ENCODE measurements at places on chromosomes 12 and 14. TPM values are rescaled to one million over a fixed set of nuclear protein-coding genes. Genes with fewer than 3 reads are reported as not detected.

Gene STON2
- total RNA-seq: 30.2 TPM

Gene NXPH4
- total RNA-seq: 0.33 TPM

Gene LTBP2
- 34.7 TPM for total RNA-seq

DNA sequence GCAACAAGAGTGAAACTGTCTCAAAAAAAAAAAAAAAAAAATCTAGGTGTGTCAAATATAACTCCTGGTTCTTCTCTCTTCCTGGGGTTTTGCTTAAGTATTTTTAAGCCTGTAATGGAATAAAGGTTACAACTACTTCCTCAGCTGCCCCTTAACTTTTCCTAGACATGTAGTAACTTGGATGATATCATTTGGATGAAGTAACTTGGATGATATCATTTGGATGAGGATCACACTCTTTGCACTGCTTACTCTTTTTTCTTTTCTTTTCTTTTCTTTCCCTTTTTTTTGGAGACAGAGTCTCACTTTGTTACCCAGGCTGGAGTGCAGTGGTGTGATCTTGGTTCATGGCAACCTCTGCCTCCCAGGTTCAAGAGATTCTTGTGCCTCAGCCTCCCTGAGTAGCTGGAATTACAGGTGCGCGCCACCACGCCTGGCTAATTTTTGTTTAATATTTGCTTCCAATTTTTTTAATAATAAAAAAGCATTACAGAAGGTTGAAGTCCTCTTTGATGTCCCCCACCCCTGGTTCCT, 775 bp upstream of the FAM186A start:
- DNase-seq: no peak

- no peak for DNase-seq
Measured at GRCh38 chr14:68934066-68934465, 45.0 kb downstream of the ACTN1 start.

DNA sequence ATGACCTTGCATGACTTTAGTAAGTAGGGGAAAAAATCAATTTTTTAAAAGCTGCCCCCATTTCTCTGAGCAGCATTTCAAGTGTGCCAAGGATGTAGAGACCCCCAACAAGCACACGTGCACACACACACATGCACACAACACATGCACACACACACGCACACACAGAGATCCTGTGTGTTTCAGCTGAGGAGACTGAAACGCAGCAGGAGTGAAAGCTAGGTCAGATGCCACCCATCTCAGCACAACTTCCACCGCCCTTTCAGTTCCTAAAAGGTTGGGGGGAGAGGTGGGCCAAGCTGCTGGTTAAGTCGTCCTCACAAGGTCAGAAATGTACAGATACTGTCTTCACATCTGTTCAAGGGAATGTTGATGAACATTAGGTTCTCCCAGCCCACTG, 13.9 kb downstream of the MYL2 start:
- no peak for DNase-seq

DNA sequence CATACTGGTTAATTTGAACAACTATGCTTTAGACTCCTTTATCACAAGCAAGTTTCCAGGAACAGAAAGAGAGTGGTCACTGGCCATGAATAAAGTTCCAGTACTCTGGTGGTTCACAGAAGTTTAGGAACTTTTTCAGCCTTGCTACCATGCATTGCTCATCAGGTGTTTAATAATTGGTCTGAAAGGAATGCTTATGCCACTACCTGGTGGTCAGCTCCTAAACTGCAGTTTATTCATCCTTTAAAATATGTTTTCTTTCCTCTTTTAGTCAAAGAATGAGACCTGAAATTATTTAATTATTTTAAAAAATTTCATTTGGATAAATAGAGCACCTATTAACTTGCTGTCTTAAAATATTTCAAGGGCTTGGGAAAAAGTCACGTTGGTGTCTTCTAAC, 260.1 kb upstream of the OR4E1 start:
- DNase-seq: no peak

DNA sequence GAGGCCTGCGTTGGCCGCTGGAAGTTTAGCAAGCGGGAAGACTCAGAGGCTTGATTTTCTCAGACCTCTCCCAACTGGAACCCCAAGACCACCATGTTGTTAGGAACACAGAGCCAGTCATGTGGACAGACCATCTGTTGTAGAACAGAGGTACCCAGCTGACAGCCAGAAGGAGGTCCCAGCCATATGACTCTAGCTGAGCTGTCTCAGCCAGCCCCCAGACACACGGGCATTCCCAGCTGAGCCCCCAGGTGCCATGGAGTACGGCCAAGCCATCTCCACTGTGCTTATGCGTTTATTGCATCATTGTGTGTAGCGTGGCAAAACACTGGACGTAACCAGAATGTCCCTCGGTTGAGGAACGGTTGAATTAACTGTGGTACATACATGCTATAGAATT, 421.9 kb downstream of the TMEM132D start:
- no peak for DNase-seq

- DNase-seq: no peak
Measured at GRCh38 chr12:188910-189621, 24.9 kb downstream of the SLC6A12 start.

DNA sequence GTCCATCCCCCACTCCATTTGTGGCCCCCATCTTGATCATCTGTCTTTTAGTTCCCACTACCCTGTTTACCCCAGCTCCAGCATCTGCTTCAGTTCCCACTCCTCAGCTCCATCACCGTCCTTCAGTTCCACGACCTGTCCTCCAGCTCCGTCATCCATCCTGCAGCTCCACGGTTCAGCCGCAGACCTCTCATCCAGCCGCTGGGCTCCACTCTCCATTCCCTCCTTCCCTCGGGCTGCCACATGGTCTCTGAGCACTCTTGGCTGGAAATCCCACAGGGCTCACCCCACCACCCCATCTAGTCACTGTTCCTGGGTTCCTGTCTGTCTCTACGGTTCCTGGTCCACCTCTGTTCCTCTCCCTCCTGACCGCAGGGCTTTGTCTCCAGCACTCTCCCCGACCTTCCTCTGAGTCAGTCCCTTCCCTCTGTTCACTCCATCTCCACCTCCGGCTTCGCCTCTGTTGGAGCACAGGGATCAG, 3.3 kb upstream of the P3H3 start:
- DNase-seq: no peak

DNA sequence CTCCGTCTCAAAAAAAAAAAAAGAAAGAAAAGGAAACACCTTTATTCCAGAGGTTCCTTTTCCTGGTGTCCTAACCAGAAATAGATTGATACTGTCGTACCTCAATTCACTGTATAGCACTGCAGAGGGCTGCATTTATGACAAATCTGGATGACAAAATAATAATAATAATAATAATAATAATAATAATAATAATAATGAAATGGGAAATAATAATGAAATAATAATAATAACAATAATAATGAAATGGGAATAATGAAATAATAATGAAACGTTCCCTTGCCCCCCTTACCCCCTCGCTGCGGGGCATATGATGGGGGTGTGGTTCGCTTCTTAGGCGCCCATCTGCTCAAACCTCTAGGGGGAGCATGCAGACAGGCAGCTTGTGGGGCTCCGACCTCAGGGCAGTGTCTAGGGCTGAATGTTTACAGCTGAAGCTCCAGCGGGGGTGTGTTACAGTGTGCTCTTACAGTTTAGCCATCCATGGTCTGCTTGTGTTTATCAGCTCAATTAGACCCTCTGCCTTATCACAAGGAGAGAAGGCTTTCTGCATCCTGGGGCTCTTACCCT, 1088.3 kb upstream of the SEL1L start:
- DNase-seq: no peak

- DNase-seq: peak; percentile 51
Measured at GRCh38 chr12:59084511-59085375, 164.4 kb upstream of the LRIG3 start.

DNA sequence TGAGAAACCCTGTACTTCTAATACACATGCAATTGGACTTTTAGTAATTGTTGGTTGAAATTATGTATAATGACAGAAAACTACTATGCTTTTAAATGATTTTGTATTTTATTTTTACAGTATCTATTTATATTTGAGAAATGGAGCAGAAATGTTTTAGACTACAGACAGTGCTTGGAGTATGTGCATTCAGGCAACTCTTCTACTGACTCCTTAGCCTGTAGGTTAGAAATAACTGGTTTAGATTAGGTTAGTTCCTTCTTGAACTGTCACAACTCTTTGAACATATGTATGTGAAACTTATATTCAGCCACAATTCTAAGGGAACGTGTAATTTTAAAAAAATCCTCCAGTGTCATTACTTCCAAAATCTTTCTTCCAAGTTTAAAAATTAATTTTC, 1.7 kb downstream of the FGFR1OP2 start:
- no peak for DNase-seq

- no peak for DNase-seq
Measured at GRCh38 chr12:72098622-72099021, 160.0 kb downstream of the TPH2 start.

- no peak for DNase-seq
Measured at GRCh38 chr14:58954901-58955861, 233.3 kb upstream of the DAAM1 start.

DNA sequence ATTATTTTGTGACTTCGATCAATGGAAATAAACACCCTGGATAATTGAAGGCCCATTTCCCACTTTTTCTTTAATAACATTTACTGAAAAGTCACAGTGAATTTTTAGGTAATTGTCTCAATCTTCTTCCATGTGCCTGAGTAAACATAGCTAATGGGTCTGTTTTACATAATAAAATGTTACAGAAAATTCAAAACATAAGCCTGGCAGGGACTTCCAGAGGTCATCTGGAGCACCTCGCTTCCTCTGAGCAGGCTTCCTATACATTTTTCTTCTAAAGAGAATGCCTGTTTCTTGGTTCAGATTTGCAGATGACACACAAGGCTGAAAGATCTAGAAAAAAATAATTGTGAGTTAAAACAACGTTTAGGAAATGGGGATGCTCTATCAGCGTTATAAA, 183.8 kb upstream of the PDE3A start:
- no peak for DNase-seq

DNA sequence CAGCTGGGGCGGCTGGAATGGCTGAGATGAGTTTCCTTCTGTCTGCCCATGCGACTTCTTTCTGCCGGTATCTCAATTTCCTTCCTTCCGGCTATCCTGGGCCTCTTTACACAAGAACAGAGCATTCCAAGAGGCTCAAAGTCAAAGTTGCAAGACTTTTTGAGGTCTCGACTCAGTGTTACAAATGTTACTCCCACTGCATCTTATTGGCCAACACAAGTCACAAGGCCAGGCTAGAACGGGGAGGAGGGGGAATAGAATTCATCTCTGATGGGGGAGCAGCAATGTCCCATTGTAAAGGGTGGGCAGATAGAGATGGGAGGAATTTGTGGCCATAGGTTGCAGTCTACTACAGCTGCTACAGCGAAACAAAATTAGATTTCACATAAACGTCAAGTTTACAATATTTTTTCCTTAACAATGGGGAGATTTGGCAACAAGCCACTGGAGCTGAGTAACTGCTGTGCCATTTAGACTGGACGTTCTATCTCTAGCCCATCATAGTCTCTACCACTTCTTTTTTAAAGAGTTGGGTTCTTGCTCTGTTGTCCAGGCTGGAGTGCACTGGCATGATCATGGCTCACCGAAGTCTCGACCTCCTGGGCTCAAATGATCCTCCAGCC, 9.5 kb upstream of the NYNRIN start:
- no peak for DNase-seq

DNA sequence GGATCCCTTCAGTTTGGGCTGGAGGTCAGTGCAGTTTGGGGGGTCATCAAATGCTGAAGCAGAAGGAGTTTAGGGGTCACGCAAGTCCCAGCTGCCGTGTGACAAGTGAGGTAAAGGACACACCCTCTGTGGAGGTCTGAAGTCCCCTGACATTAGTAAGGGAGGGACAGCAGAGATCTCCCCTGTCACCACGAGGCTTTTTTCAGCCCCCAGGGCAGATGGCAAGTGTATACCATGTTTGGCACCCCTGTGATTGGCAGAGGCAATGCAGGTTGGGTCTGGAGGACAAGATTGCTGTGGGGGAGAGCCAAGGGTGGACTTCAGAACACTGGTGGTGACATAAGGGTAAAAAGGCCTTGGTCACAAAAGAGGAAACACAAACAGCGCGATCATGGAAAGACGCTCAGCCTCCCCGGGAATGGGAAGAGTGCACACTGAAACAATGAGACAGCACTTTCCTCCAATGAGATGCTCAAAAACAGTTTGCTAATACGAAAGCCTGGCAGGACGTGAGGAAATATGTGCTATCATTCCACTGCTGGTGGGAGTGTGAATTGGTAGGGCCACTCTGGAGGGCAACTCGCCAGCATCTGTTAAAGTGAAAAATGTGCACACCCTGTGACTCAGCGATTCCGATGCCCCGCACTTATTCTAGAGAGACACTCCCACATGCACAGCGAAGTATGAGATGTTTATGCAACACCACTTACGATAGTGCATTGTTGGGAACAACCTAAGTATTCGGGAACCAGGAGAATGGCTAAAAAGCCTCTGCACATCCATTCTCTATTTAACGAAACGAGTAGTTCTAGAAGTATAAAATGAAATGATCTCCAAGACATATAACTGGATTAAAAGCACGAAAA, 14.4 kb upstream of the CD27 start:
- peak; percentile 64 for DNase-seq

DNA sequence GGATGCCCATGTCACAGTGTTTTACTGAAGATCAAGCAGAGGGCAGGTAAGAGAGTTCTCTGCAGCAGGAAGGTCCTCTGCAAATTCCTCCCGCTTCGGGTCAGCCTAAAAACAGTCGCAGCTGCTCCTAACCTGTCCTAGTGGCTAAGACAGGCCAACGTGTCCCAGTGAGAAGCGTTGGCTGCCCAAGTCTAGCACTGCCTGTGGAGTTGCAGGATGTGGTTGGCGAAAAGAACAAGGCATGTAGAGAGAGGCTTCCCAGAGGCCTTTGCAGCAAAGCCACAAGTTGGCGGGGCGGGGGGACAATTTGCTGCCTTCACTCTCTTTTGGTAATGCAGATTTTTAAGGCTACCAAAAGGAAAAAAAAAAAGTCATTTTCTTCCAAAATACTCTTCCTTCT, 340.1 kb downstream of the BCL11B start:
- no peak for DNase-seq

- DNase-seq: no peak
Measured at GRCh38 chr12:32139064-32139421, 32.4 kb downstream of the BICD1 start.

DNA sequence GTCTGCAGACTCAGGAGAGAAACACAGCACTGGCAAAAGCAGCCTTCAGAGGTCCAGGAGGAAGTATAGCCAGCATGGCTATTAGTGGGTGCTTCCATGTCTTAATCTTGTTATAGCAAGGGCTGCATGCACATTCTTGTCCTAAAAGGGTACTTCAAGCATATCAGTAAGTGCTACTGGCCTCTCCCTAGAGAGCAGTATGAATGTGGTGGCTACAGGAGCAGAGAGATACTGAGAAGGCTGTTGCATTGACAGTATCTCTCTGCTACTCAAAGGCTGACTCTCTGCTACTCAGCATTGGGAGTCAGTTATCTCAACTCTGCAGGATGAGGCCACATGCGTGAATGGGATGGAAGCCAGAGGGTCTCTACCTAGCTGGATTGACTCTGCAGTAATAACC, 2.0 kb downstream of the GARIN6 start:
- no peak for DNase-seq

- DNase-seq: no peak
Measured at GRCh38 chr12:40970320-40970907, 217.7 kb upstream of the PDZRN4 start.

DNA sequence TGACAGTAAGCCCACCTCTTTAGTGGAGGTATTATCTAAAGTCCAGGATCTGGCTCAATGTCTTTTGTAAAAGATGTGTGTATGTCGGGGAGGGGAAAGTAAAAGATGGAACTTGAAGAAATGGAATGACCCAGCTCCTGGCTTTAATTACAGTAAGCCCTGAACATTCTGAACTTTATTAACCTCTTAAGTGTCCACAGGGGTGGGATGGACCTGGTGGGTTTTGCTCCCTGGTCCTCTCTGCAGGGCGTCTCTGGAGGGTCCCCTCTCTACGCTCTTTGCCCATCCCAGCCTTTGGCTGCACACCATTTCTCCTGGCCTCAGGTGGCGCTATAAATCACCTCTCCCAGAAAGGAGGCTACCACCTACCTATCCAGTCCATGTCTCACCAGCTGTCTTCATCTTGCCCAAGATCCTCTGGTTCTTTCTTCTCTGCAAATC, 3.7 kb upstream of the CISTR start:
- no peak for DNase-seq
